Midbrain (tissue), 1 donor: ENCODE measurements at places on chromosomes 5 and 9.

DNA sequence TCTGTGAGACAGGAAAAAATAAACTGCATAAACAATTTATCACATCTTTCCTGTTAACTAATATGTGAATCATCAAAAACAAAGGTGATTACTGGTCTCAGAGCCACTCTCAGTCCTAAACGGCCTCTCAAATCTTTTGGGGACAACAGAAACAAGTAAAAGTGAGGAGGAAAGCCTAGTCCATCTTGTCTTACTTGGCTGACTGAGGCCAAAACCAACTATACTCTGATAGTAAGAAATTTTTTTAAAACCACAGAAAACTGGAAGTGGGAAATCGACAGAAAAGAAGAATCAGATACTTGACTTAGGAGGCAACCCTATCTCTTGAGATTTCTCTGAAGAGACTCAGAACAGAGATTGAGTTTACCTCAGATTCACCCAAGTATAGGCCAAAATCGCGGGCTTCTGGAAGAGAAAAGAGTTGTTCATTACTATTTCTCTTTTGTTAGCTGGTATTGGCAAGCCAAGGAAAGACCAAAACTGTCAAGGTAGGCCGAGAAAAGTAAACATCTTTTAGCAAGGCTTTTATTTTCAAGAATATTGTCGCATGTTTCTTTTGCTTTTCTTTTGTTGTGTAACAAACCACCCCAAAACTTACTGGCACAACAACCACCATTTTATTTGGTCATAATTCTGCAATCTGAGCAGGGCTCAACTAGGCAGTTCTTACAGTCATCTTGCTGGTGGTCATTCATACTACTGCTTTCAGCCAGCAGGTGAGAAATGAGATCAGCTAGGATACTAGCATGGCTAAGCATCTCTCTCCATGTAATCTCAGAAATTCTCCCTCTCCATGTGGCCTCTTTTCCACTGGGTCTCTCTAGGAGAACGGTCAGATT is 46.1 kb downstream of the RFX3 start:
- no peak for DNase-seq

DNA sequence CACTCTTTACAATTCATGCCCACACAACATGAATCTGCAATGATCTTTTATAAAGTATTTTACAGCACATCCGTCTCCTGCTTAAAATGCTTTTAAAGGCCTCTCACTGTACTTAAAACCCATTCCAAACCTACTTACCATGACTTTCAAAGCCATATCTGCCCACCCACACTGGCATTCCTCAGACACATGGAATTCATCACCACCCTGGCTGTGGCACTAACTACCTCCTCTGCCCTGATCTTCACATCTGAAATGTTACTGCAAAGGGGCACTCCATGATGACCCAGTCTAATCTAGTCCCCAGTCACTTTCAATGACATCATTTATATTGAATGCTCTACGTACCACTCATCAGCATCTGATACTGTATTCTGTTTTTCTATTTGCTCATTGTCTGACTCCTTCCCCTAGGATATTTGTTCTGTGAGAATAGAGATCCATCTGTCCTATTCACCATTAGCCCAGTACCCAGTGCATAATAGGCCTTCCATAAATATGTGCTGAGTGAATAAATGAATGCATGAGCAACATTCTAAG is 193.2 kb upstream of the KIF2A start:
- DNase-seq: no peak

DNA sequence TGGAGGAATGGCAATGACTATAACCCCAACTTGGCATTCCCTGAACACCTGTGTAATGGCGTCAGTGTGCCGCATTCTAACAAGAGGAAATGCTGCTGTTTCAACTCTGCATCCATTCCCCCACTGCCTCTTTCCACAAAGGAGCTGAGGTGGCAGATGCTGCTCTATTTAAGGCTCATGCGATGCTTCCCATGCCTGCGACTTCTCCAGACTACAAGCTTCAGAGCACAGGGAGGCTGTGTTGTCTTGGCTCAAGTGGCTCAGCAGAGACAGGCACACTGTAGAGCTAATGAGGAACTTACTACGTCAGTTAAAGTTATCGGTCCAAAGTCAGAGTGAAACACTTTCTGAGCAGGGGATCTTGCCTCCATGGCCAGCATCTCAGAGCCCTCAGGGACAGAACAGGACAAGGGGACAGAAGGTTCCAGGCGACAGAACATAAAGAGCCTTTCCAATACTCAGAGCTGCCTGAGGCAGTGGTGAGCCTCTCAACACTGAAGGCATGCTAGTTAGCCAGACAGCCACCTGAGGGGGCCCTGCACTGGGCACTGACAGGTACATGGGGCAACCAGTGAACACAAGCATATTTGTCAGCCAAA is 21.8 kb downstream of the TNIP1 start:
- DNase-seq: no peak

GRCh38 chr5:22699319-22699718 is 153.8 kb downstream of the CDH12 start:
- no peak for DNase-seq
